Epithelial cell of proximal tubule (primary cell): ENCODE measurements at places on chromosomes 2 and 18.

GRCh38 chr18:32310774-32311173 lies 120.9 kb downstream of the MEP1B start:
- DNase-seq: no peak

DNA sequence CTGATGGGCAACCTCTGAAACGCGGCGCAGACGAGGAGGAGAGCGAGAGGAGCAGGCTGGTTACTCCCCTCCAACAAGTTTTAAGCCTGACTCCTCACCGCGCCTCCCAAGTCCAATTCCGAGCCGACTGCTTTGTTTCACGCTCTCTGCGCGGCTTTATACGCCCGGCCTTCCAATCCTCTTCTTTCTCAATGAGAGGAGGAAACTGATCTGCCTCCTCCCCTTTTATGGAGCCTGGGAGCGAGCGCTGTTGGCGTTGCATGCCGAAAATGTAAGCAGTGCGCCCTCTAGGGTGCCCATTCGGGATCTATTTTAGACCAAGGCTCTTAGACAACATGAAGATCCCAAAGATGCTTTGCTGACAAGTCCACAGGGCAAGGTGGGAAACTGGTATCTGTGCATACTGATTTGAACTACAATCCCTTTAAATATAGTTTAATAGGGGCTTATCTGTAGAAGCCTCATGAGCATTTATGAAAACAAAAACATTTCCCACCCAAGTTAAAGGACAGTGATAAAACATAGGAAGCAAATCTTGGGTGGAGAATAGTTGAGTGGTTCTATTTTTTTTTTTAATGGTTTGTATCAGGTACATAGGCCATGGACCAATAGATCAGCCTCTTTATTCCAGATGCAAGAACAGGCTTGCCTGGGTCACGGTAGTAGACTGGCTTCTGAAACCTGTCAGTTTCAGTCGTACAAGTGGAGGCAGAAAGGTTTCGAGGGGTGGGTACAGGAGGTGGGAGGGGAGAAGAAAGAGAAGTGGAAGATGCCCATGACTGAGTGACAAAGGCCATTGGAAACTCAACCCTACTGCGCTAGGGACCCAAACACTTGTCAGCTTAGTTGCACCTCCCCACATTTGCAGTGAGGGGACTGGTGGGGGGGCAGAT lies at the start of gene RND3:
TSS of gene RND3 (minus strand) at position 131 of the 893 bp plus-strand sequence. CDS start 250 bp downstream, outside the sequence.
- peak; percentile 91 for DNase-seq

DNA sequence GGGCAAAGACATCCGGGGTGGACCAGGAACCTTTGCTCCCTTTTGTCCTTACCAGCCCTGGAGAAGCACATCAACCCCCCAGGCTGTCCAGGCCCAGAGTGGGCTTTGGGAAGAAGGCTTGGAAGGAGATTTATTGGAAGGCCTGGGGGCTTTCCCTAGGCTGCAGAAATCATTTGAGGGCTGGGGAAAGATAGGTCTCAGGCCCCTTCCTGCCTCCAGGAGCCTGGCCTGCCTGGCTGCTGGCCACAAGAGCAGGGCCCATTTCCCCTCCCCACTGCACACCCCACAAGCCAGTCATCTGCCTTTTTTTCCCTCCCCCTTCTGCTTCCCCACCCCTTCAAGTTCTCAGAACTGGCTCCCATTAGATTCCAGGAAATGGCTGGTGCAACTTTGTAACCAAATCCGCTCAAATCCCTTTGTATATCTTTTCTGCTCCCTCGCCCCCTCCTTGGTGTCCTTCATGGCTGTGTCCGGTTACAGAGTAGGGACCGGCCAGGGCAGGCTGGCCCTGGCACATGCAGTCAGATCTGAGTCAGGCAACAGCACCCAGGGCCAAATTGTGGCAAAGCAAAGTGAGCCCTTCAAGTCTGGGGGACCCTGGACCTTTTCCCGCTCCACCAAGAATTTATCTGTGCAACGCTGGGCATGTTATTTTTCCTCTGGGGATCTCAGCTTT lies 20.8 kb upstream of the TNP1 start:
- DNase-seq: no peak

DNA sequence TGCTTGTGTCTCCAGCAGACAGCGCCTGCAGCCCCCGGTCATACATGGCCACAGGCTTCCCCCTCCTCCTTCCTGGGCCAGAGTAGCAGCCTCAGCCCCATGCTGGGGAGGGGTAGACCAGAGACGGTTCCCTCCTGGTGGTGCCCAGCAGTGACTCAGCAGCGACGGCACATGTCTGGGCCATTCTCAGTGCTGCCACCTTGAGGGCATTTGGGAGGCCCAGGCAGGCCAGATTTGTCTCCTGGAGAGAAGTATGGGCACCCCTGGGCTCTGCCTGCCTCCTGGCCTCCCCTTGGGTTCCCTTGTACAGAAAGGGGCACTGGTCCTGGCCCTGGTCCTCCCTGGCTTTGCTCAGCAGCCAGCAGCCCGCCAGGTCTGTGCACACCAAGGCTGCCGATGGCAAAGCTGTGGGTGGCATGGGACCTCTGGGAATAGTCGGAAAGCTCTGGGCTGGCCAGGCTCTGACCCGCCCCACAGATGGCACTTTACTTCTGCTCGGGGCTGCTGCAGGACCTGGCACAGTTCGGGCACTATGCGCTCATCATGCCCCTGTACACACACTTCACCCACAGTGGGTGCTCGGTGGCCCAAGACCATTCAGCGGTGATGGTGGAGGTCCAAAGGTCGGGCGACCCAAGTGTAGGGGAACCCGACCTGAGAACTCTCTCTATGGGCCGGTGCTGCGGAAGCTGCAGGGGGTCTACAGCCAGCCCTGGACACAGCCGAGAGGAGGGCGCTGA lies 11.4 kb upstream of the ALPI start:
- DNase-seq: no peak

- peak; percentile 2 for DNase-seq
Observed at GRCh38 chr2:1162768-1163584, 212.3 kb downstream of the SNTG2 start.

DNA sequence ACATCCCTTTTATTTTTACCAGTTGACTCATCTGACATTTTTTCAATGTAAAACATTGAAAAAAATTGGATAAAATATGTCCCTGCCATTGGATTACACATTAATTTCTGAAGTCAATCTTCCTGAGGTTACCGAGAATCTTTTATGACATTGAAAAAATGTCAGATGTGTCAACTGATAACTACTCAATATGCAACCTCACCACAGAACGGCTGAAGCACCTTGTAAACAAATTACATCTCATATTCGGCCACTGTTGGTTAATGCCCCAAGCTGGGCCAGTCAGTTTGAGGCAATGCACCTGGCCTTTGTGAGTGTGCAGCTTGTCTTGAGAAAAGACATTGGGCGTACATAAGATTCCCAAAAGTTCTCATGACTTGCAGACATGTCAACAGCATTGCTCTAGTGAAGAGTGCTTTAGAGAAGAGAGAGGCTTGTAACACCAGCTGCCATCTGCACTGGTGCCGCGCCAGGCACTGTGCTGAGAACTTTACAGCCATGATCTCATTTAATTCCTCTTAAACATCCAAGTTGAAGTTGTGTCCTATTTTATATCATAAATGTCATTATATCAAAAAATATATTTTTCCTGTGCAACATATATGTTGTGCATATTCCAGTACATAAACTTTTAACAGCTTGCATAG lies 112.7 kb upstream of the SLC35G4 start:
- DNase-seq: no peak
